ENCODE measurements at places on chromosomes 3 and 15.

DNA sequence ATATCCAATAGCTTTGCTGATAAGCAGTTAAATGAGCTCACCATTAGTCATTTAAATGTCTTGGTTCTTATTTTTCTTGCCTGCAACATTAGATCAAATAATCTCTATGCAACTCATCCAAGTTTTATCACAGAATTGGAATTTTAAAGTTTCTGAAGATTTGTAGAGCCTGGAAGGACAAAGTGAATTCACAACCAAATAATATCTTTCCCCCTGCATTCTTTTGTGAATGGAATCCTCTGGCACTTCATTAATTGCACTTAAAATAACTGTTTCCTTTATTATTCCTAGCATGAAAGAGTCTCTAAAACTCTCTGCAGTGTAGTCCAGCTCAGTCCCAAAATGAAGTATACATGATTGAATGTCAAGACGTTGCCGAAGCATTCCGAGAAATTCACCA is 345.6 kb upstream of the TGFBR2 start:
- DNase-seq: no peak

DNA sequence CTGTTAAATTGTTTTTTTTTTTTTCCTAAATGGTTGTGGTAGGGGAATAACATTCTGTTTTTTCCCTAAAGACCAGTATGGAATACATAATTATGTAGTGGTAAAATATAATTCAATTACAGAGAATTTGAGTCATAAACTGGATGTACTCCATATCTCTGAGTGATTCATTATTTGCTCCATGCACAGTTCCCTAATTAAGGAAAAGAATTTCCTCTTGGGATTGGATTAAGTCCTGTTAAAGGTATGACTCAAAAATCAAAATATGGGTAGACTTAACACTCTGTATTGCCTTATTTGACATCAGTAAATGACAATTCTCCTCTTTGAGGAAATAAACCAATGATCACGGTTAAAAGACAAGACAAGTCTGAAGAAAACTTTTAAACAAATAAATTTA is 78.0 kb upstream of the KCNH8 start:
- no peak for DNase-seq

DNA sequence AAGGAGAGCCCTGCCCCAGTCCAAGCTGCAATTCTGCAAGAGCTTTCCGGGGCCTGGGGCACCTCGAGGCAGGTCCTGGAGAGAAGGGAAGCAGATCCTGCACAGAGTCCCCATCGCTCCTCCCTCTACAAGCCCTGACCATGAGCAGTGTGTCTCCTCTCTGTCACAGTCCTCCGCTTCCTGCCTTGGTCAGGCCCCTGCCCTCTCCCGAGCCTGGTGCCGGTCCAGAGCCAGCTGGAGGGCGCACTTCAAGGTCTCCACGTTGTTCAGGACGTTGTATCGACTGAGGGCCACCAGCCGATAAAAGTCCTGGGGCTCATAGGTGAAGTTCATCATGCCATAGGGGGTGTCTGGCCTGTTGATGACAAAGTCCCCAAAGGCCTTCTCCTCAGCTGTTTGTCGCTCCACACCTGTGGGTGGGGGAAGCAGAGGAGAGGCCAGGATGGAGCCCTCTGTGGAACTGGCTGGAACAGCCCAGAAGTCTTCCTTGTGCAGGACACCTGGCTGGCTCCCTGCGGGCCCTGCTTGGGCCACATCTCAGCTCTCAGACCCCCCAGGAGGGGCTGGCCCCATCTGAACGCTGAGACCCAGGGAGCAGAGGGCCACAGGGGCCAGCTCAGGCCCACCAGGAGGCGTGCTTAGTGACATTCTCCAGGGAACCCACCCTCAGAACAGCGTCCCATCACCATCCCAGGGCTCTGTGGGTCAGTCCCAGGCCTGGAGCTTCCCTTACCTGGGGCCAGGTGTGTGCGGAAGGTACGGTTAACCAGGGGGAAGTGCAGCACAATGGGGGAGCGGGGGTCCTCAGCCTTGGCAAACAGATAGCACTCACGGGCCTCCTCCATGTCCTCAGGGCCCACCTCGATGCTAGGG is 14.4 kb downstream of the PLA2G4F start:
- DNase-seq: no peak

DNA sequence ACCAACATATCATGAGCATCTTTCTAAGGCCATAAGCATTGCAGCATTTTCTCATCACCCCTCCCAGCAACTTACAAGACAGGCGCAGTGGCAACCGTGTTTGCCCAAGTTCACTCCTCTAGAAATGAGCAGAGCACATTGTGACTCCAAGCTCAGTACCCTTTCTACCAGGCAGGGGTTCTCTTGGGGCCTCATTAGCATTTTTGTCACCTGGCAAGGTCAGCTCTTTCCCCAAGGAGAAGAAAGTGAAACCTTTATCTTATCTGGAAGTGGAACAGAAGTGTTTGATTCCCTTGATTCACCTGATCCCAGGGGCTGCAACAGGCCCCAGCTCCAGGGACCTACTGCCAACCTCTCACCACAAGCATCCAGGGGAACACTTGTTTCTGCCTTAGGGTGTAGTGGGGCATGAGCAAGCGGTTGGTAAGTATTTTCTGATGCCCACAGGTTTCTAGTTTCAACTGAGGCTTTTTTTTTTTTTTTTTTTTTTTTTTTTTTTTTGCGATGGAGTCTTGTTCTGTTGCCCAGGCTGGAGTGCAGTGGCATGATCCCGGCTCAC is 44.0 kb upstream of the HERC1 start:
- DNase-seq: no peak

GRCh38 chr3:80158332-80158731 is 390.5 kb upstream of the ROBO1 start:
- DNase-seq: no peak

DNA sequence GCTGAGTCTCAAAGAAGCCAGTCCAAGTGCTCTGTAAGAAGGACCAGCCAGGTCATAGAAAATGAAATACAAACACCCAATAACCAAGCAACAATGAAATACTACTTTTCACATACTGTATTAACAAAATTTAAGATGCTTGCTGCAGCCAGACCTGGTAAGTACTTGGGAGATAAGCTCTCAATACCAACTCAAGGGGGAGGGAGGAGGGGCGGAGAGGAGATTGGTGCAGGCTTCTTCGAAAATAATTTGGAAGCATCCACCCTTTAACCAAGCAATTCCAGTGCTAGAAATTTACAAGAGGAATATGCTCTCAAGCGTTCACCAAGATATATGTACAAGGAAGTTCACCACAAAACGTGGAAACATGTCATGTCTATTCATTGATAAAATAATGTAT is 7.6 kb upstream of the LRRC2 start:
- no peak for DNase-seq

- no peak for DNase-seq
Observed at GRCh38 chr3:28243424-28244106, 2.1 kb downstream of the CMC1 start.

DNA sequence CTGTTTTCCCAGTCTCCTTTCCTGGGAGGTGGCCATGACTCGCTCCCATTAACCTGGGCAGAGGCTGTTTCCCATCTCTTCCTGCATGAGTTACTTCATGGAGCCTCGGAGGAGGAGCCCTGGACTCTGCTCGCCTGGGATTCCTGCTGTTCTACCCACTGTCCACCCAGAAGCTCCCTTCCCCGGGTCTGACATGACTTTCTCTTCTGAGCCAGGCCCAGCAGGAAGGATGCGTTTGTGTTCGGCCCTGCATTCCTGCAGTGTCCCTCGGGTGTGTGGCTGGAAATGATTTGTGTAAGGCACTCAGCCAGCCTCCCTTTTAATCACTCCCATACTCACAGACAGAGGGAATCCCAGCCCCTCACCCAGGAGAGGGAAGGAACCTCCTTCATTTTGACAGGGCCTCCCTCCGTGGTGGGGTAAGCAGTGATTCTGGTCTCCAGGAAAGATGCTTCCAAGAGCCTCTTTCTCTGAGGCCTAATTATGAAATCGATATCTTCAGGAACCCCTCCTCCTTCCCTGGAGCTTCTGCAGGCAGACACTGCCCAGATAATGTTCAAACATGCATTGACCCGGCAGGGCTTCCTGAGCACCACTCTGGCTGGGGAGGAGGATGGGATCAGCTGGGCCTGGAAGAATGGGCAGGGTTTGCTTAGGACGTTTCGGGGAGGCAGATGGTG is 41.6 kb upstream of the DLG1 start:
- DNase-seq: no peak

DNA sequence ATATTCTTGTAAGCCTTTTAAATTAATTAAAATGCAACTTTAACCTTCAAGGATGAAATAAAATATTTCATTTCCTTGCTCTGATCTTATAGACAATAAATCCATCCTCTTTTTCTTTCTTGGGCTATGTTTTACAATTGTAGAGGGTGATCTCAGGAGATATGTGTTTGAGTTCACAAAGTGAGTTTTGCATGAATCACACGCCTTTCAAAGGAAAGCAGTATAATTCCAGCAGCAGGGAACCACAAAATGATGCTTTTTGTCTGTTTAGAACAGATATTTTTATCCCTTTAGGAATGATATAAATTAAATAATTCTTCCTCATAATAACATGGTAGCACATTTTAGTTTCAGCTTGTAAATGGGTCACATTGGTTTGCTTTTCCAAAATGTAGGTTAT is 191.2 kb downstream of the SEMA6D start:
- no peak for DNase-seq

DNA sequence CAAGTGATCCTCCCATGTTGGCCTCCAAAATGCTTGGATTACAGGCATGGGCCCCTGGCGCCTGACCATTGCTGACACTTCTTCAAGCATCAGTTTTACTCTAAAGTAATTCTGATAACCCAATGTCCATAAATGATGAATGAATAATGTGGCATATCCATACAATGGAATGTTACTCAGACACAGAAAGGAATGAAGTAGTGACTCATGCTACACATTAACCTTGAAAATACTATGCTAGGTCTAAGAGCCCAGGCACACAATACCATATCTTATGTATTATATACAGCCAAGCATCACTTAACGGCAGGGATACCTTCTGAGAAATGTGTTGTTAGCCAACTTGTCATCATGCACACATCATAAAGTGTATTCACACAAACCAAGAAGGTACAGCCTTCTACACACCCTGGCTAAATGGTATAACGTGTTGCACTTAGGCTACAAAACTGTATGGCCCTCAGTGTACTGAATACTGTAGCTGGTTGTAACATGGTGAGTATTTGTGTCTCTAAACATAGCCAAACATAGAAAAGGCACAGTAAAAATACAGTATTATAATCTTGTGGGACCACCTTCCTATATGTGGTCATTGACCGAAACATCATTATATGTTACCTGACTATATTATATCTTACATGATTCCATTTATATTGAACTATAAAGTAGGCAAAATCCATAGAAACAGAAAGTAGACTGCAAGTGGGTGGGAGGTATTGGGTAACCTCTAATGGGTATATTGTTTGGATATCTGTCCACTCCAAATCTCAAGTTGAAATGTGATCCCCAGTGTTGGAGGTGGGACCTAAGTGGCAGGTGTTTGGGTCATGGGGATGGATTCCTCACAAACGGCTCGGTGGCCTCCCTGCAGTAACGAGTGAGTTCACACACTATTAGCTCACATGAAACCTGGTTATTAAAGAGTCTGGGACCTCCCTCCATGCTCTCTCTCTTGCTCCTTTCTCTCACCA is 31.4 kb downstream of the MKRN2 start:
- no peak for DNase-seq

DNA sequence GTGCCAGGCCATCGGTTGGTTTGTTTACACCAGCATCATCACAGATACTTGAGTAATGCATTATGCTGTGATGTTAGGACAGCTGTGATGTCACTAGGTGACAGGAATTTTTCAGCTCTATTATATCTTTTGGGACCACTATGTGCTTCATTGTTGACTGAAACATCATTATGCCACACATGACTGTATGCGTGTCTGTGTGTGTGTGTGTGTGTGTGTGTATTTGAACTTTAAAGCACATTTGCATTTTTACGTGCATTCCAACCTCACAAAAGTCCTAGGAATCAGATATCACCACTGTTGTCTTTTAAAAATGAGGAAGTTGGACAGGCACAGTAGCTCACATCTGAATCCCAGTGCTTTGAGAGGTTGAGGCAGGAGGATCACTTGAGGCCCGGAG is 223.0 kb downstream of the TBL1XR1 start:
- no peak for DNase-seq

DNA sequence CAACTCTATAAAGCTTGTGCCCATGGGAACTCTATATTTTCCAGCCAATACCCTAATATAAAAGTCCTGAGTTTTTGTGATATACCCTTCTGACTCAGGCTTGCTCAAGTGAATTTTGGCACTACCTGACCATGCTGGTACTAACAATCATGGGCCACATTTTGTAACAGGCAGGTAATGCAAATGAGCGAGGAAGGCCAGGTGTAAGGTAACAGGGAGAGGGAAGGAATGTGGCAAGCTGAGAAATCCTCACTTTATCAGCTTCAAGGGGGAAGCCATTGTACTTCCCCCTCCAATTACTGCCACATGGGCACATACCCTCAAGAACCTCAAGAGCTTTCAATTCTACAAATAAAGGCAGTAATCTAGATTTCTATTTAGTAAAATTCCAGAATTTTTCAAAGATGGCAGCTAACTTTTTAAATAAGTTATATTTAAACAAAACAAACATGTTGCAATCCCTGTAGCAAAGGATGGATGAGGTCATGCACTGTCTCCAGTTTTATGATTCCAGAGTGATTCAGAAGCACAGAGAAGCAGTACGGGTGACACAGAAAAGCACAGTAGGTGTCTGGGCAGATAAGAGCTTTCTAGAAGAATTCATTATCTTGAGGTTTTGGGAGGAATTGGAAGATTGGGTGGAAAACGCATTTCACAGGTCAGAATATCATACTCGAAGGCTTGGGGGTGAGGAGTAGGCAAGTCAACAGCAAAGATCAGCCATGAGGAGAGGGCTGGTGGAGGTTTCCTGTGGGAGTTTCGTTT is 87.6 kb downstream of the FOXP1 start:
- DNase-seq: no peak

- DNase-seq: no peak
Observed at GRCh38 chr3:193757457-193757856, 164.4 kb downstream of the OPA1 start.

DNA sequence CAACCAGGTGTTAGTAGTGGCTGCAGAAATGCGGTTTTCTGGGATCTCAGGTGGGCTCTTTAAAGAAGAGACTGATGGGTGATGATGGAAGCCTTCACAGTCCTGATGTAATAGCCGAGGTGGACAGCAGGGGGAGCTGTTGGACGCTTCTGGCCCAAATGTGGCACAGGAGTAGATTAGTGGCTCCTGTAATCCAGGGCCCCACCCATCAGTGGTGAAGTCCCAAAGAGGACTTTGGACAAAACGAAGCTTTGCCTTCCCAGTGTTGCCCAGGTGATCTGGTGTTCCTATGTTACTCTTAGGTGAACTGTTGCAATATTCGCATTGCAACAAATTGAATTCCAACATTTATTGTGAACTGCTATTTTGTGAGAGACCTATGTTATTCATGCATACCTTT is 31.8 kb upstream of the MYZAP start:
- peak; percentile 76 for DNase-seq

DNA sequence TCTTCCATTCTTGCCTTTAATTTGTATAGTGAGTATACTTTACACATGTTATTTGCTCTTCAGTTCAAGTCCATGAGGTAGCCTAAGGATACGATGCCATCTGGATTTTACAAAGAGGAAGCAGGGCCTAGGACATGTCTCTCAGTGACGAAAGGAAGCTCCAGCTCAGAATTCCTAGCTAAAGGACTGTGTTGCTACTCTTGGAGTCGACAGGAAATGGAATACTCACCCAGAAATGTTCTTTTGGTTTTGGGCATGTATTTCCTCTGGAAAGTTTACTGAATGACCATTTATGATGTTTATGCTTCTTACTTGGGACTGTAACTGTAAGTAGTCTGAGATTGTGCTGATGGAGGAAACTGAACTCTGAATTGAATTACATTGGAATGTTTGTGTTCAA is 12.5 kb downstream of the OXNAD1 start:
- DNase-seq: no peak
